Naive thymus-derived CD8-positive, alpha-beta T cell (primary cell): ENCODE measurements at places on chromosomes 5 and 9. TPM values are rescaled to one million over a fixed set of nuclear protein-coding genes. Genes with fewer than 3 reads are reported as not detected.

- H3K27me3 ChIP-seq = no peaks in the 10 kb centered on the region
- DNase-seq = no peak
- no peak overlapping the region for H3K4me3 ChIP-seq
Observed at GRCh38 chr5:127070243-127070642, 3.1 kb downstream of the C5orf63 start.

DNA sequence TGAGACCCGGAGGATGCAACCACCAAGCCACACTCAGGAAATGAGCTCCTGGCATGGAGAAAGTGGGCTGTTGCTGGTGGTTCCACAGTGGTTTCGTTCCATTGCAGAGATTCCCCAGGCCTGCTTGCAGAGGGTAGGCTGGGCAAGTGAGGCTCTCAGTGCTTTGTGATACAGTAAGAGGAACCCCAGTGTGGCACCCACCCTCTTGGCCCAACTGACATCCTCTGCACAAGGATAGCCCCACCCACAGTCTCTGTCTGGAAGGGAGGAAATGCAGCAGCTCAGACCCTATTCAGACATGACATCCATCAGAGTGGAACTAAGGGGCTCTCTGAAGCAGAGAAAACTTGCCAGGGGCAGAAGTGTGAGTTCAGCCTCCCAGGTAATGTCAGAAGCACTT lies 69.6 kb upstream of the FSTL4 start:
- H3K27me3 ChIP-seq = no peaks in the 10 kb centered on the region
- no peak overlapping the region for H3K27ac ChIP-seq
- peaks cover 3% of the 10 kb centered on the region for H3K4me1 ChIP-seq

- H3K36me3 ChIP-seq = no peaks in the 10 kb centered on the region
- no peaks in the 10 kb centered on the region for H3K4me1 ChIP-seq
- H3K27ac ChIP-seq = no peak overlapping the region
- H3K27me3 ChIP-seq = no peaks in the 10 kb centered on the region
Observed at GRCh38 chr5:69512740-69513260, 20.2 kb downstream of the OCLN start.

DNA sequence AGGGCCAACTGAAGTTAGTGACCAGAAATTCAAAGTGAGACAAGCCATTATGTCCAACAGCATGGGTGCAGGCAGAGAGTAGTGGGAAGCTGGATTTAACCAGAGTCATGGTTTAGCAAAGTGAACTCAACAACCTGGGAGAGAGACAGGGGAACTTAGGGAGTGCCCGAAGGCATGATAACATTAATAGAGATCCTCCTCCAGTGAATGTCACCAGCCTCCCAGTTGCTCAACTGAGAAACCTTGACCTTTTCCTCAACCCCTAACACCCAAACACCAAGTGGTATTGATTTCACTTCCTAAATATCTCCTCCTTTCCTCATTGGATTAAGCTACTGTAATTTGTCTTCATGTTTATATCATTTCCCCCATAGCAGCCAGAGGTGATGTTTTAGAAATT lies 42.6 kb downstream of the HMGCS1 start:
- H3K4me3 ChIP-seq = no peak overlapping the region
- H3K36me3 ChIP-seq = peaks cover 22% of the 10 kb centered on the region
- no peak for DNase-seq
- no peak overlapping the region for H3K27ac ChIP-seq
- H3K27me3 ChIP-seq = peaks cover 10% of the 10 kb centered on the region

DNA sequence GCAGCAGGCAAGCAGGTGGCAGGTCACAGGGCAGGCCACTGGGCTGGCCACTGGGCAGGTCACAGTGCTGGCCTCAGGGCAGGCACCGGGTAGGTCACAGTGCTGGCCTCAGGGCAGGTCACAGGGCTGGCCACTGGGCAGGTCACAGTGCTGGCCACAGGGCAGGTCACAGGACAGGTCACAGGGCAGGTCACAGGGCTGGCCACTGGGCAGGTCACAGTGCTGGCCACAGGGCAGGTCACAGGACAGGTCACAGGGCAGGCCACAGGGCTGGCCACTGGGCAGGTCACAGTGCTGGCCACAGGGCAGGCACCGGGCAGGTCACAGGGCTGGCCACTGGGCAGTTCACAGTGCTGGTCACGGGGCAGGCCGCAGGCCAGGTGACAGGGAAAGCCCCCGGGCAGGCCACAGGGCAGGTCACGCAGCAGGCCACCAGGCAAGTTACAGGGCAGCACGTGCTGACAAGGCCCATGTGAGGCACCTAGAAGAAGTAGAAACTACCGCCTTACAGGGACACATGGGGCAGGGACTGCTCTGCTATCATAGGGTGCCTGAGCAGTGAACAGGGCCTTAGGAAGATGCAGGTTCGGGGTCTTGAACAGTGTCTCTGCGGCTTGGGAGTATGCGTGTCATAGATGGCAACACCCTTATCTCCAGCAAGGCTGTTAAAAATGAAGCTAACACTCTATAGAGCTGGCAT lies 18.6 kb upstream of the MED10 start:
- H3K4me1 ChIP-seq = peaks cover 6% of the 10 kb centered on the region
- no peak overlapping the region for H3K4me3 ChIP-seq
- no peaks in the 10 kb centered on the region for H3K36me3 ChIP-seq
- no peak for DNase-seq

The PPWD1 gene
- 142 TPM for total RNA-seq

The PAEP gene
- not detected for total RNA-seq

The ADCY2 gene
- not detected for total RNA-seq

The PCDHA9 gene
- total RNA-seq = not detected

The NR2F1 gene
- total RNA-seq = not detected
